ENCODE measurements at places on chromosomes 2 and 18.

GRCh38 chr2:70233926-70234325 is 14.5 kb downstream of the TIA1 start:
- no peak for DNase-seq

GRCh38 chr2:223465793-223466192 is 136.4 kb downstream of the SCG2 start:
- no peak for DNase-seq

DNA sequence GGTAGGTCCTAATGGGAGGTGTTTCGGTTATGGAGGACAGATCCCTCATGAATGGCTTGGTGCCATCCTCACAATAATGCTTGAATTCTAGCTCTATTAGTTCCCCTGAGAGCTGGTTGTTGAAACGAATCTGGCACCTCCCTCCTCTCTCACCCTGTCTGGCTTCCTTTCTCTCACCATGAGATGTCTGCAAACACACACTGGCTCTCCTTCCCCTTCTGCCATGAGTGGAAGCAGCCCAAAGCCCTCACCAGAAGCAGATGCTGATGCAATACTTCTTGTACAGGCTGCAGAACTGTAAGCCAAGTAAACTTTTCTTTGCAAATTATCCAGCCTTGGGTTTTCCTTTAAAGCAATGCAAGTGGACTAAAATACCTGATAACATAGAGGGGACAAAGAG is 86.6 kb downstream of the RND3 start:
- DNase-seq, result no peak

DNA sequence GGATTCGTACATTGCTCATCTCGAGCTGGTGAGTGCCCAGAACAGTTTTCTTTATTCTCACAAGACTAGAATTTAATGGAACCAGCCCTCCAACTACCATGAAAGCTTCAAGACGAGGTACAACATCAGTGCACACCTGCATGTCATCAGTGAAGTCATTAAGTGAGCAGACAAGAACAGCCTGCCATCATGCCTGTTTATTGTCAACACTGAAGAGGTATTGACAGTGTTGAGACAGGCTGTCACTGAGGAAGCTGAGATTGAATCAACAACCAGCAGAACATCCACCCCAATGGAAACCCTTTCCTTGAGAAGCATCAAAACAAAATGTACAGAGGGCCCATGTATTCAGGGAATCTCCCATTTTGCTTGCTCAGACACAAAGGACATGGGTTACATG is 148.0 kb upstream of the TCF4 start:
- no peak for DNase-seq

- DNase-seq, result no peak
Observed at GRCh38 chr2:229066121-229066715, 204.9 kb downstream of the PID1 start.

- DNase-seq, result no peak
Observed at GRCh38 chr2:171046048-171046560, 114.6 kb downstream of the TLK1 start.

DNA sequence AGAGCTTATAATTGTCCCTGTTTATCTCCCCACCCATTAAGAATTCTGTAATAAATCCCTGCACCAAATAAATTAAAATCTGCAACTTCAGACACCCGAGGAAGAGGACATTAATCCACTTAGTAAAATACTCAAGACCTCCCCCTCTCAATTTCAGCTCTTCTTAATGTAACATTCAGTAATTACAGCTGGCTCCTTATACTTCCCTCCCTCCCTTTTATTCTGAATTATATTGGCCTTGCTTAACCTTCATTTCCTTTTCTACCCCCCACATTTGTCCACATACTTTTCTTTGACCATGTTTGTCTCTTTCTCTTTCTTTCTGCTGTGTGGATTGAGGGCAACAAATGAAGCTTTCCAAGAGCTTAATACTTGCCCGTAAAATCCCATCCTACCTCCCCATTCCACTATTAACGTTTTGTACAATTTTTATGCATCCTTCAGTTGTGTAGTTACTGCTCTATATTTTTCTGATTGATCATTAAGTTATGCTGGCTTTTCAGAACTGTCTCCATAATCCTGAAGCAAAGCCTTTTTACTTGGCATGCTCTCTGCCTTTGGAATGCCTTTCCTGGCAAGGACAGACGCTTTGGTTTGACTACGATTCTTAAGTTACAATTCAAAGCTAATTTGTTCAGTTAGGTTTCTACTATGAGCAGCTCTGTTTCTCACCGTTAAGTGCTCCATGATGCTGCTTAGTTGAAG is 580.1 kb downstream of the ZEB2 start:
- no peak for DNase-seq

- no peak for DNase-seq
Observed at GRCh38 chr18:518081-518480, 17.6 kb upstream of the COLEC12 start.

GRCh38 chr2:176751314-176752227 is 461.0 kb upstream of the HNRNPA3 start:
- no peak for DNase-seq

DNA sequence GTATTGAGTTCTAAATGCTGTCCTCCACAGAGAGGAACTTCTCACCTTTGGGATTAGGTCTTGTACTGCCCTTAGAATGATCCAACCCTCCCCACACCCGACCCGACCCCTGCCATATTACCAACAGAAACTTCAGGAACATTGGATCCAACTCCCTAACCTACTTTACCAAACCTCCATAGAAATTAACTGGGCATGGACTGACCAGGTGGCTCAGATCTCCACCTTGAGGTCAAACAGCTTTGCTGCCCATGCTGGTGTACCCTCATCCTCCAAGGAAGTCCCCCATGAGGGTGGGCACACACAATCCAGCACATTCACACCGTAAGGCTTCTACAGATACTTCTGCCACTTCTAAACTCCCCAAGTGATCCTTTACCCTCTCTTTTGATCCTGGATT is 21.5 kb downstream of the NFE2L2 start:
- no peak for DNase-seq

- no peak for DNase-seq
Observed at GRCh38 chr2:12711339-12711738, 5.4 kb upstream of the TRIB2 start.

GRCh38 chr2:65791404-65791975 is 359.1 kb upstream of the SPRED2 start:
- DNase-seq, result no peak

GRCh38 chr2:36748166-36748565 is 51.7 kb downstream of the VIT start:
- DNase-seq, result no peak

- DNase-seq, result no peak
Observed at GRCh38 chr2:81050580-81051095, 746.1 kb upstream of the LRRTM1 start.

DNA sequence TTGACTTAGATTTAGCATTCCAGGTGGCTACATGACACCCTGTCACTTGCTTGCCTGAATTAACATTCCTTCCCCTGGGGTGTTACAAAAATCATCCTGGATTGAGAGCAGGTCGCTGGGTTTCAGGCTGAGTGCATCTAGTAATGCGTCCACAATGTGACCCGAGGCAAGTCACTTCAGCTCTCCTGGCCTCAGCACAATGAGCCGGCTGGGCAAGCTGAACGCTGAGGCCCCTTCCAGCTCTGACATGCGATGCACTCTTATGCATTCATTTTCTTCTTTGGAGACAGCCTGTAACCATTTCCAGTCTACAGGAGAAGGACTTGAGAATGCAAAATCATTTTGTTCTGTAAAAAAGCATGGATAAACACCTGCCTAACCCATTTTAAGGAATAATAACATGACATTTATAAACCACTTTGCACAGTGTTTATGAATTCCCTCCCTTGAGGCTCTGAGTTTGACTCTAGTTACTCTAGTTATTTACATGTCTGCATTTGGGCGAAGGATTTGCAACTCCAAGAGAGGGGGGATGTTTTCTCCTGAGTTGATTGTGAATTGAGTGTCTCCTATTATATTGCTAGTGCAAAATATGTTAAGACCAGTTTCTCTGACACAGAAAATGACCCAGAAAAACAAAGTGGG is 63.0 kb upstream of the CPO start:
- no peak for DNase-seq

DNA sequence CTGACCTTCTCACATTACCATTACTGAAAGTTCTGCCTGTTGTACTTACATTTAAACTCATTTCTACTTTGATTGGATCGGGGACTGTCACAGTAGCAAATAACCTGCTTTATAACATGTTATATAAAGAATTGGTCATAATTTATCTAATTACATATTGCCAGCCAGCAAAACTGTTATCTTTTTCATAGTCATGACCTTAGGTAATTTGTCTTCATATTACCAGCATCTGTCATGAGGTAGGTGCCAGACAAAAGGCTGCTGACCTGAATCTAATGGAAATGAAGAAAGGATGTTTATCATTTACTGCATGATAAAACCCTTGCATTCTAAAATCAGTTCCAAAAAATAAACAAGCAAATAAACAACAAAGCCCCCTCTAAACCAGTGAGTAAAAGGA is 89.4 kb upstream of the LRP1B start:
- no peak for DNase-seq

DNA sequence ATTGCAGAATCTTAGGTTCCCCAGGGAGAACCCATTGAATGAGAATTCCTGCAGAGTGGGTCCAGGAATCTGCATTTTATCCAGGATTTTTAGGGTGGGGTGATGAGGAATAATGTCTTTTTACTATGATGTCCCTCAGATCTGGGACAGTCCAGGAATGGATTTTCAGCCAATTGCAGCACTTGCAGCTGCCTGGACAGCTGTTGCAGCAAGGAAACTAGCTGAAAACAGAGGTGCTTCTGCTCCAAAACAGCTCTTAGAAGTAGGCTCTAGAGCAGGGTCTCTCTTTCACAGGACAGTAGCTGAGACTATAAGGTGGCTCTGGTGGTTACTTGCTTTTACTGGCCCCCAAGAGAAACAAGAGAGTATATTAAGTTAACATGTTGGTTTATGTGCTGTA is 9.1 kb downstream of the GLI2 start:
- DNase-seq, result no peak

- no peak for DNase-seq
Observed at GRCh38 chr2:30820381-30821055, 13.3 kb upstream of the CAPN13 start.

- no peak for DNase-seq
Observed at GRCh38 chr18:3340682-3341097, 78.8 kb downstream of the MYL12B start.

- no peak for DNase-seq
Observed at GRCh38 chr2:126539101-126539500, 116.9 kb upstream of the GYPC start.

GRCh38 chr2:191125646-191126045 is 25.1 kb downstream of the STAT4 start:
- no peak for DNase-seq
